Cardiac muscle cell (in vitro differentiated cells and primary cell): ENCODE measurements at places on chromosomes 11 and 22. TPM values are rescaled to one million over a fixed set of nuclear protein-coding genes. Genes with fewer than 3 reads are reported as not detected.

NRIP3 gene
- total RNA-seq: 2.1 and 2.5 TPM in 2 replicates

KCTD14 gene
- 0.45 and 0.81 TPM in 2 replicates for total RNA-seq

KIRREL3 gene
- 0.07 and 0.12 TPM in 2 replicates for total RNA-seq

CLDN5 gene
- 0.74 and 1.0 TPM in 2 replicates for total RNA-seq

UPK3A gene
- 0.21 TPM in 1 of 2 replicates, not detected in the other for total RNA-seq

OR4A16 gene
- not detected in 2 replicates for total RNA-seq
